ENCODE measurements at places on chromosomes 6 and 20.
A peak's percentile ranks its signal among the peaks of the same experiment; 100 is the strongest.

GRCh38 chr6:41909727-41910126 is 11.2 kb downstream of the MED20 start:
- no peak for DNase-seq

DNA sequence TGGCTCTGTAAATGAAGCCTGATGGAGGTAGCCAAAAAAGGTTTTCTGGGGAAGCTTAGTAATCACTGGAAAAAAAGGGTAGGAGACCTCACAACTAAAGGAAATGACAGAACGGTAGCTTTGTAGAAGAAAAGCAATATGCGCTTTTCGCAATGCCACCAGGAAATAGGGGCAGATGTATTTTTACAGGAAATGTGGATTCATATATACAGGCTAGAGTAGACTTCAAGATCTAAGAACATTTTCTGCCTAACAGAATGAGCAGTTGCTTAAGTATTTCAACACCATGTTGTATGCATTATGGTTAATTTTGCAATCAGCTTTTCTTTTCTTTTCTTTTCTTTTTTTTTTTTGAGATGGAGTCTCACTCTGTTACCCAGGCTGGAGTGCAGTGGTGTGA is 219.6 kb downstream of the CD83 start:
- DNase-seq: peak; percentile 11

- DNase-seq: no peak
Measured at GRCh38 chr6:30727920-30728553, 7.9 kb downstream of the TUBB start.

- DNase-seq: no peak
Measured at GRCh38 chr6:142637624-142638351, 307.2 kb downstream of the HIVEP2 start.

DNA sequence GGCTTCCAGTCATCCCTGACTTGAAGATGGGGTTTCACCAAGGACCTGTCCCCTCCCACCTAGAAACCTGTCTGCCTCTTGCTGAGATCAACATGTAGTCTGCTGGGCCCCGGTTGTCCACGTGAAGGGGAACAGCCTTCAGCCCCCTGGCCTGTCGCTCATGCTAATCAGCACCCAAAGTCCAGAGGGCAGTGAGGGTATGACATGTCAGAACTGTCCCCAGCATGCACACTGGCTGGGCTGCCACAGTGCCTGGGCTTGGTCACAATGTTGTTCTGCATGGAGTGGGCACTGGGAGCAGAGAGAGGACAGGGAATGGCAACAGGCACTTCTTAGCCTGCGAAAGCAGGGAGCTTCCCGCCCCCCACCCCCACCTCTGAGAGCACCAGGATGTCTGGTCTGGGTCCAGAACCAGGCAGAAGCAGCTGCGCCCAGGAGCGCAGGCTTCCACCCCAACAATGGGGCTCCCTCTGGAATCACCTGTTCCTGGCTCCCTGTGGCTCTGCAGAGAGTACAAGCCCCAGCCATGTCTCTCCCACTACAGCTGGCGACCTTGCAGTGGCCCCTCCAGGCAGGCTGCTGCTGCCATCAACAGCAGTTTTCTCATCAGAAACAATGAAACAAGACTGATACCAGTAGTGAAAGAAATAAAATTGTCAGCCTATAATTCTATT is 182.7 kb downstream of the KHDRBS2 start:
- no peak for DNase-seq

DNA sequence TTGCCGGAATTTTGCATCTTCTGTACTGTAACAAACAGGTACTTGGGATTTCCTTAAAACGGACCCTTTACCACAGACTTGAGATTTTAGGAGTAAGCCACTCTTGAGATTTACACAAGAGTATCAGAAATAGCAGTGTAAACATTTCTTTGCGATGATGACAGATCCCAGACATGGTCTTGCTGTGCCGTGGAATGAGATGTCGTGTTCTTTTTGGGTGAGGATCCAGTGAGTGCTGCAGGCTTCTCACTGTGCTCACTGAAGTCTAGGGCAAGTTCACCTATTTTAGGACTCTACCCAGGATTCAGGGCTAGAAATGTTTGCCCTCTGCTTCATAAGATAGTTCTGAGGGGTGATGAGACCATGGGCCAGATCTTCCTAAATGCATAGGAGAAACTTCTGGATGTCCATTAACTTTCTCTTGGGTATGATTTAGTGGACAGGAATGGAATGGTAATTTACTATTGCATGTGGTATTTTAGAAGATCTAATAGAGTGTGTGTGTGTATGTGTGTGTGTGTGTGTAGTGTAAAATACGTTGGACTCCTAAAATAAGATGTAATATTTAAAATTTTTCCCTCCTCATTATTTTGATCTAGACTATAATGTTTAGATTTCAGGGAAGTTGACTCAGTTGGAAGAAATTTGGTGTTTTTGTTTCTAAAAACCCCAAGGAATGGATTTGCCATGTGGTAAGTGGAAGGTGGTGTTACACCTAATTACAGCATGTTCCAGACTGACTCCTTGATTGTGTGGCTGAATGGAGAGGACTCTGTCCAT is 8.5 kb downstream of the LRRC1 start:
- no peak for DNase-seq
